ENCODE measurements at places on chromosomes 11 and 22. TPM values are rescaled to one million over a fixed set of nuclear protein-coding genes. Genes with fewer than 3 reads are reported as not detected.

KRTAP5-9 gene
- total RNA-seq = not detected

DNA sequence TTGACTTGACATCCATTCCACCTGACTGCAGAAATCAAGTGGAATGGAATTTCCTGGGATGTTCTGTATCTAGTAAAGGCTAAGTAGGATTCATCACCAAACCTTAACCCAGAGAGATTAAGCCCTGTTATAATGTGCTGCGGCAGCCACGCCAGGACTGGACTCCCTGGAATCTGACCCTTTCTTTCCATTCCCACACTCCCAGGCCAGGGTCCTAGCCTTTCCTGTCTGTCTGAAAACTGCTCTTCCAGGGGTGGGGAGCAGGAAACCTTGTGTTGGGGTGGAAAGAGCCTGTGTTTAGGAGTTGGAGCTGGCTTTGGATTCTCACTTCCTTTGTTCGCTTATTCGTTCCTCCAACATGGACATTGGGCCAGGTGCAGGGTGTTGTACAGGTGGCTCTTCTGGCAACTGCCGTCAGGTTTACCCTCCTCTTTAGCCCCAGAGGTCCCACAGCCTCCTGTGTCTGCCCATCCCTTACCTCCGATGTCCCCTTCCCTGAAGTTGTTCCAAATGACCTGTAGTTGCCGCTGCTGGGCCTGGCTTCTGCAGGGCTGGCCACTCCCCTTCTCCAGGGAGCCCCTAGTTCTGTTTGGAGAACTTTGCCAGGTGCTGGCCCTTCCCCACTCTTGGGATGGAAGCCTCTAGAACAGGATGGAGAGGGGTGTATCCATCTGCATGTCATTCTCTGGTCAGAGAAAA is 20.5 kb upstream of the PARVB start:
- no peak for DNase-seq

- DNase-seq = peak; percentile 71
Observed at GRCh38 chr11:82906236-82906635, 4.7 kb downstream of the DDIAS start.

DNA sequence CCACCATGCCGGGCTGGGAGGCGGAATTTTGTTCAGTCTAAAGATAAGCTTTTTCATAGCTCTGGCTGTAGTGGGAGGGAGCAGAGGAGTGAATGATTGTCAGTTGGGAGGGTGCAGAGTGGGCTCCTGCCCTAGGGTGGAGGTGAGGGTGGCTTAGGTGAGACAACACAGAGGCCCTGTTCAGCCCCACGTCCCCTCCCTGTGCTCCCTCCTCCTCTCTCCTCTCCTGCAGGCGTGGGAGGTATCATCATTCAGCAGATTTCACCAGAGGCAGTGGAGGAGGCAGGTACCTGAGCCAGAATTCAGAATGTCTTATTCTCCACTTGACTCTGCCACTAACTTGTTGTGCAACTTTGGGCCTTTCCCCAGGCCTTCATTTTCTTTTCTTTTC is 1.7 kb upstream of the THRSP start:
- no peak for DNase-seq

- DNase-seq = no peak
Observed at GRCh38 chr11:73508243-73509176, 89.4 kb downstream of the FAM168A start.

DNA sequence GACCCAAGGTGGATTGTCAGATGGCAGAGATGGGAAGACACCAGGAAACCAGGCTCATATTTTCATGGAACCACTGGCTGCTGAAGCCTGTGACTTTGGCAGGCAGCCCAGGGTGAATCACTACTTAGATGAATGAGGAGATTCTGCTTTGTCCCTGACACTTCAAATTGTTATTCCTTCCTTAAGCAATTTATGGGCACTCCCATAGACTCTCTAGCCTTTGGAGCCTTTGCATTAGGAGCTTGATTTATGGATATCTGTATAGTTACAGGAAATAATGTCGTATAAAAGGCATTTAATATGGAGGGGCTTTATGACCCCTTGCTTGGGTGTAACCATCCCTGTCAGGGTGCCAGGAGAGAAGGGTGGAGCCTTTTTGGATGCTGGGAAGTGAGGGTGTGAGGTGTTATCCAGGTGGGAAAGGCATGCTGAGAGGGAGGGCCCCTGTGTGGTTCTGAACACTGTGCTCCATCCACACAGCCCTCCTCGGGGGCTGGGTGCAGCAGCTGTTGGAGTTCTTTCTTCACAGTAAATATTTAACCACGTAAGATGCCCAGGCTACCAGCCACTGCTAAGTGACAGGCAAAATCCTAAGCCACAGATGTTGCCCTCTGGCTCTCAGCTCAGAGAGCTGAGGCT is 35.3 kb downstream of the IL18 start:
- peak; percentile 99 for DNase-seq

DNA sequence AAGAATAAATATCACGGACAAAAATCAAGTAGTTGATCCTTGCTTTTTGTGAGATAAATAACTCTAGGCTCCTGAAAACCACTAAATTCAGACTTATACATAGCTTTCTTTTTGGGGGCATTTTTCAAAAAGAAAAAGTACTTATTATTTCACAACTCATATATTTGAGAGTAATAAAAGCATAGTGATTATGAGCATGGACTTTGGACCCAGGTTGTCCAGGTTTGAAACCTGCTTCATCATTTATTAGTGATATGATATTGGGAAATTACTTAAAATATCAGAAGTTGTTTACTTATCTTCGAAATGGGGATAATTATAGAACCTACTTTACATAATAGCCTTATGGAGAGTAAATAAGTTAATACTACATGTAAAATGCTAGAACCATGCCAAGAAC is 17.0 kb upstream of the LDHAL6A start:
- DNase-seq = no peak

TNNI2 gene
- not detected for total RNA-seq

RASD2 gene
- 3.1 TPM for total RNA-seq

EI24 gene
- total RNA-seq = 161 TPM

MS4A12 gene
- total RNA-seq = not detected

GRCh38 chr11:3164138-3164551 is 965 bp downstream of the OSBPL5 start:
- no peak for DNase-seq

DNA sequence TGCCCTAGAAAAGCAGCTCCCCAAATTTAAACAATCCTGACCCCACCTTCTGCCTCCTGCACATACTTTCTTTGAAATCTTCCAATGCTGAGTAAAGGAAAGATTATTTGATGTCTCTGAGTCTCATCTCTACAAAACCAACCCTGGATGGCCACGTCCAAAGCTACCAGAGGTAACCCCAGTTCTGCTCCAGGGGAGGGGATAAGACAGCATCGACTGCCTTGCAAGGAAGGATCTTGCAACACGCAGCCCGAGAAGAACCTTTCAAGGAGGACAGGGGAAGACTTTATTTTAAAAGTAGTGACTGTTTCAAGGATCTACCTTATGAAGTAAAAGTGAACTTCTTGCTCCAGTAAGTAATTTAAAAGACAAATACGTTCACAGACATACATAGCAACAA is 66.5 kb upstream of the TMEM45B start:
- no peak for DNase-seq

DNA sequence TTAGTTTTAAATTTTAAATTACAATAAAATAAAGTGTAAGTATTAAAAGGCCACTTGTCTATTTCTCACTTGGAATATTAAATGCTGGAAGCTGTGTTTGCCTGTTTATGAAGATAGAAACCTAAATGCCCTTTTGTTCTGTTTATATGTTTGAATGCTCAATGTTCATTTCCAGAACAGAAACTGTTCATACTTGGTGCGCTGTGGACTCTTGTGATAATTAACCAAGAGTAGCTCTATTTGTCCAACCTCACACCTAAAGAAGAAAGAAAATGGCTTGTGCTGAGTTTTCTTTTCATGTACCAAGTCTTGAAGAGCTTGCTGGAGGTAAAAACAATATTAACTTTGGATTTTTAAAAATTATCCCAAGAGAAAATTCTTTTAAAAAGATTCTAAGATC is 5.7 kb downstream of the C11orf54 start:
- no peak for DNase-seq

OR51I1 gene
- not detected for total RNA-seq

DNA sequence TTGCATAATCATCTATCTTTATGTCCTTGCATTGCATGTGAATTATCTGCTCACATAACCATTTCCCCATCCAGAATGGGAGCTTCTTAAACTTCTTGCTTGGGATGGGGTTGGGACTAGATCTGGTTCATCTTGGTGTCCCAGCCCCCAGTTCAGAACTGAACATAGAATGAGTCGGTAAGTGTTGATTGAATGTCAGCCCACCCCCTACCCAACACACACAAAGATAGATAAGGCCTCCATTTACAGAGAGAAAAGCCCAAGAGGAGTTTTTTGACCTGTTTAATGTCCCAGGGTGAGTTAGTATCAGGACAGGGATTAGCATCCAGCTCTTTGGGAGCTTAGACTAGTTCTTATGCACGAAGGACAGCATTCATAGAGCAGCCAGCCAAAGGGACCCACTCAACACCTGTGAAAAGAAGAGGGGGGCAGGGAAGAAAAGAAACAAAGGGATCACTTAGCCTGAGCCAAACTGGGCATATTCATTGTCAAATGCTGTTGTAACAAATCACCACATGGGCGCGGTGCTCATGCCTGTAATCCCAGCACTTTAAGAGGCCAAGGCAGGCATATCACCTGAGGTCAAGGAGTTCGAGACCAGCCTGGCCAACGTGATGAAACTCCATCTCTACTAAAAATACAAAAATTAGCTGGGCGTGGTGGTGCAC is 57.4 kb downstream of the CHRDL2 start:
- no peak for DNase-seq

GRCh38 chr22:17922925-17923903 is 101.1 kb downstream of the MICAL3 start:
- DNase-seq = no peak

All from A673 (cell line).